Adipocyte (in vitro differentiated cells): ENCODE measurements at places on chromosomes 7 and 10.
A peak's percentile ranks its signal among the peaks of the same experiment; 100 is the strongest.

DNA sequence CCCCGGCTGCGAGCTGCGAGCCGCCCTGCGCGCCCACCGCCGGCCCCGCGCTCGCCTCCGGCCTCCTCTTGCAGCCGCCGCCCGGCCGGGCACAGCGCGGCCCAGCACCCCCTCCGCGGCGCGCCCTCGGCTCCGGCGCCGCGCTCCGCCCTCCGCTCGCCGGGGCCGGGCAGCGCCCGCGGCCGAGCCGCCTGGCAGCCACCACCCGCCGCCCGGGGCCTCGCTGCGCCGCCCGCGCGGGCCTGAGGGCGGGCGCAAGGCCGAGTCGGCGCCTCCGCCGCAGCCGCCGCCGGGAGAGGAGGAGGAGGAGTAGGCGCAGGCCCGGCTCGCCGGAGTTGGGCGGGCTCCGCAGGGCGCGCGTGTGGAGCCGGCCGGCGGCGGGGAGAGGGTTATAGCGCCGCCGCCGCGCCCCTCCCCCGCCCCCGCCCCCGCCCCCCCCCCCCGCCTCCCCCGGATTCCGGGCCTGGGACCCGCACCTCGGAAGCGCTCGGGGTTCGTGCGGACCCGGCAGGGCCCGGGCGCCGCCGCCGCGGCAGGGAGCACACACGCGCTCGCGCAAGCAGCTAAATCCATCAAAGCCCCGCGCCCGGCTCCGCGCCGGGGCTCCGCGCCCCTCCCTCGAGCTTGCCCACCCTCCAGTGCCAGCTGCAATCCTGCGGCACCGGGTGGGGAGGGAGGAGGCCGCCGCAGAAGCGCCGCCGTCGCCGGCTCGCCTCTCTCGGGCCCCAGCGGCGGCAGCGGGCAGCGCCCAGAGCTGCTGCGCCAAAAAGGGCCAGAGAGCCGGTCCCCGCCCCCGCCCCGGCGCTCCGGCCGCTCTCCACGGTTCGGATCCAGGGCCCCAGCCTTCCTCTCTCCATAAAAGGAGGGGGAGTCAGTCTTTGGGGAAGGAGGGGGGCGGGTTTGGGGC, at the start of gene PDGFA:
Gene PDGFA (minus strand): TSS at position 363 of the 907 bp plus-strand sequence. CDS start 845 bp downstream, outside the sequence.
- DNase-seq = peak; percentile 85

DNA sequence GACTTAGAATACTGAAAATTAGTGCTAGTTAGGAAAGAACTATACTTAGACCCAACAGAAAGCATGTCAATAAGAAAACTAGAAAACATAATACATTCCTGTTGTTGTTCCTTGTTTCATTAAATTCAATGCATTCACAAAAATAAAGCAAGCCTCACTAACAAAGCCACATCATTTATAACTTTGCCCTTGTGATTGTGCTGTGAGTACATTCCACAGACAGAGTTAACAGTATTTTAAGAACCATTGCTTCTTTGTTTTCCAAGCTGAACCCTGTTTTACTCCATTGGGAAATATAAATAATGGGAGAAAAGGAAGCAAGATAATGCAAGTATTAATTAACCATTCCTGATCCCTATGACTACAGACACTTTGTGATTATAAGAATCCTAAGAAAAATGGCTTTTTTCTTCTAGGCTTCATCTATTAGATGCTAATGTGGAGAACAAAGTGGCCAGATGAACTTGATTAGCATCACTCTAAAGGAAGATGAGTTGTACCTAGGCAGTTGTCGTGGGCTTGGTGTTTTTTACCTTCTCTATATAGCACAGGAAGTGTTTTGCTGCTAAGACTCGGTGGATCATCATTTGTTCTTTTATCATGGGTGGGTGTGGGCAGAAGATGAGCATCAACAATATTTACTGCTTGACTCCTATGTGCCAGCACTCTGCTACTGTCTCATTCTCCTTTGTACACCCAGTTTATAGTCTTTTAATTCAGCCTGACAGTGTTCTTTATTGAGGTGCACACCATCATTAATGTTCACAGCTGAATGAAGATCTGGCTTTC, 34.2 kb upstream of the ZNRF2 start:
- no peak for DNase-seq

GRCh38 chr10:3395041-3395440, 222.5 kb upstream of the PITRM1 start:
- no peak for DNase-seq

DNA sequence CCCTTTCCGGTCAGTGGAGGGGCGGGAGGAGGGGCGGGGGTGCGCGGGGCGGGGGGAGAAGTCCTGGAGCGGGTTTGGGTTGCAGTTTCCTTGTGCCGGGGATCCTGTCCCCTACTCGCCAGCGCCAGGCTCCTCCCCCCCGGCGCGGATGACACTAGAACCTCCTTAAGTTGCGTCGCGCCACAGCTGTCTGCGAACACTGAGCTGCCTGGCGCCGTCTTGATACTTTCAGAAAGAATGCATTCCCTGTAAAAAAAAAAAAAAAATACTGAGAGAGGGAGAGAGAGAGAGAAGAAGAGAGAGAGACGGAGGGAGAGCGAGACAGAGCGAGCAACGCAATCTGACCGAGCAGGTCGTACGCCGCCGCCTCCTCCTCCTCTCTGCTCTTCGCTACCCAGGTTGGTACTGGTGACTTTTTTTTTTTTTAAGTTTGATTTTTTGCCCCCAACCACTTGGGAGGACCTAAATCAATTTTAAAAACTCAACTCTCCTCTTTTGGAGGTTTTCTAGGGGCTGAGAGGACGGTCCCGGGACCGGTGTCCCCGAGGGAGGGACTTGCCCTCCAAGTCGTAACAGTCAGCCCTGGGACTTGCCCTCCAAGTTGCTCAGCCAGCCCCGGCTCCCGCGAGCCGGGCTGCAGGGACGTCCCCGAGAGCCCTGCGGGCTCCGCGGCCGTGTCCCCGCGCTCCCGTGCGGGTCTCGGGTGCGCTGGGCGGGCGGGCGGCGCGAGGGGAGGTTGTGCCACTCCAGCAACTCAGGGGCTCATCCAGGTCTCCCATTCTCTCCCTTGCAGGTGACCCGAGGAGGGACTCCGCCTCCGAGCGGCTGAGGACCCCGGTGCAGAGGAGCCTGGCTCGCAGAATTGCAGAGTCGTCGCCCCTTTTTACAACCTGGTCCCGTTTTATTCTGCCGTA, at the start of gene GATA3:
Gene GATA3 (plus strand): TSS at position 195 of the 914 bp plus-strand sequence. CDS start 968 bp downstream, outside the sequence.
- peak; percentile 50 for DNase-seq

DNA sequence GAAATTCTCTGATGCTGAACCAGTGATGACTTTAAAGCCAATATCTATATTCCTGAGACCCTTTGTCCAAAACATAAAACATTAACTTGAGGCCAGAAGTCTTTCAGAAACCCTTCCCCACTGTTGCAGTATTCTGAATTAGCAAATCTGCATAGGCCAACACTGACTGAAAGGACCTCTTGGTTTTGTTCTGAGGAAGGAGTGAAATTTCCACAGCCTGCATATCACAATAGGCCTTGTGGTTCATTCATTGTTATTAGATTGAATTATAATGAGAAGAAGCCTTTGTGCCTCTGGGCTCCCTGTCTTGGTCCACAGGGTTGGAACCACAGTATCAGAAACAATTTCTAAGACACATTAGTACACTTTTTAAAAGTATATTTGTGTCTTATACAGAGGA, 90.3 kb downstream of the CCNY start:
- no peak for DNase-seq

GRCh38 chr10:112753961-112754411, 196.1 kb upstream of the TCF7L2 start:
- peak; percentile 55 for DNase-seq

- peak; percentile 49 for DNase-seq
These were observed 220.6 kb upstream of the RHOBTB1 start for GRCh38 chr10:61164458-61165160.

DNA sequence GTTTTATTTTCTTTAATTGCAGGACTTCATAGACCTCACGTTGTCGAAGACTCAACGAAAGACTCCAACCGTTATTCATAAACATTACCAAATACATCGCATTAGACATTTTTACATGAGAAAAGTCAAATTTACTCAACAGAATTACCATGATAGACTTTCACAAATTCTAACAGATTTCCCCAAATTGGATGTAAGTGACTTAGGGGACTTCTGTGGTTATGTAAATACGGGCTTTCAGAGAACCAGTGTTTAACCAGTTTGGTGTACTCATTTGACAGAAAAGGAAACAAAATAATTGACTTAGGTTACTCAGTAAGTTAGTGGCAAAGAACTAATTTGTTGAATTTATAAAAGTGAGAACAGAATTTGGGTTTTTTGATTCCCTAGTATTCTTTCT, 4.2 kb downstream of the GTPBP4 start:
- DNase-seq = no peak
